Pulmonary artery endothelial cell (primary cell): ENCODE measurements at places on chromosomes 1 and 21.
A peak's percentile ranks its signal among the peaks of the same experiment; 100 is the strongest.

GRCh38 chr1:6512908-6513280 is 21.4 kb upstream of the PLEKHG5 start:
- no peak for DNase-seq

DNA sequence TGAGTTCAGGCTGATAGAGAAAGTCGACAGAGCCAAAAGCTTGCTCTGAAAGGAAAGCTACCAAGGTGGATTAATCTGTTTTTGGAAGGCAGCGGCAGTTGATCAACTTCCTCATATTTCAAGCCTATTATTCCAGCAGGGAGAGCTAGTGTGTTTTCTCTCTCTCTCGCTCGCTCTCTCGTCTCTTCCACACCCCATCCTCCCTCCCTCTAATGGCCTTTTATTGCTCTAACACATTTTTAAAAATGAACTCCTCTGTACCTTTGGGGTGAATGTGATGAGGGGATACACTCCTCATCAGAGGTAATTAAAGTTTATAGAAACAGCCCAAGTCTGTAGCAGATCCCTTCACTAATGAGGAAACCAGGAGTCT is 126.4 kb downstream of the CLIC6 start:
- no peak for DNase-seq

- no peak for DNase-seq
Measured at GRCh38 chr21:16378525-16378924, 648.7 kb downstream of the USP25 start.

- DNase-seq: no peak
Measured at GRCh38 chr21:22438428-22439086, 1440.3 kb downstream of the NCAM2 start.

GRCh38 chr1:16087733-16088132 is 14.3 kb upstream of the FAM131C start:
- DNase-seq: no peak

GRCh38 chr1:153880962-153881361 is 41.8 kb downstream of the GATAD2B start:
- peak; percentile 97 for DNase-seq

DNA sequence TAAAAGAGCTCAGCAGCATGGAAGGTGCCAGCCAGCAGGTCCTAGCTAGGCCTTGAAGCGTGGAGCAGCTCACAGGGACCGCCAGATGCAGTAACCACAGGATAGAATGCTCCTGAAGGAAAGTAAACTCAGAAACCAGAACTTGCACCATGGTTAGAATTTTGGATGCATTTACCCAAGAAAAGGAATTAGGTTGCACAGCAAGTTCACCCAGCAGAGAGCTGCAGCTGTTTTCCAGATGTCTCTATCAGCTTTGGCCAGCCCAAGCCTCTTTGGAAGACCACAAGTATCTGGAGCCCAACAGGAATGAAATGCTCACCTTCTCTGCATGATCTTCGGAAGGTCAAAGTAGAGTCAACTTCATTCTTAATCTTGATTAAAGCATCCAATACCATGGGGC is 21.0 kb upstream of the ATP13A2 start:
- no peak for DNase-seq

DNA sequence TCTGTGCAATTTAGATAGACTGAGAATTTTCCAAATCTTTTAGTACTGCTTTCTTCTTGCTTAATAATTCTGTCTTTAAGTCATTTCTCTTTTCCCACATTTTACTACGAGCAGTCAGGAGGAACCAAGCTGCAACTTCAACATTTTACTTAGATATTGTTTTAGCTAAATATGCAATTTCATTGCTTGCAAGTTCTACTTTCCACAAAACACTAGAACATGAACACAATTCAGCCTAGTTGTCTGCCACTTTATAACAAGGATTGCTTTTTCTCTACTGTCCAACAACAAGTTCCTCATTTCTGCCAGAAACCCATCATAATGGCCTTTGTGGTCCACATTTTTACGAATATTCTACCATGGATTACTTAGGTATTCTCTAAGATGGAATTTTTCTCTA is 36.6 kb downstream of the SORT1 start:
- no peak for DNase-seq

GRCh38 chr1:185338719-185339622 is 21.9 kb upstream of the IVNS1ABP start:
- no peak for DNase-seq

- DNase-seq: no peak
Measured at GRCh38 chr1:58979677-58980076, 195.8 kb upstream of the JUN start.

DNA sequence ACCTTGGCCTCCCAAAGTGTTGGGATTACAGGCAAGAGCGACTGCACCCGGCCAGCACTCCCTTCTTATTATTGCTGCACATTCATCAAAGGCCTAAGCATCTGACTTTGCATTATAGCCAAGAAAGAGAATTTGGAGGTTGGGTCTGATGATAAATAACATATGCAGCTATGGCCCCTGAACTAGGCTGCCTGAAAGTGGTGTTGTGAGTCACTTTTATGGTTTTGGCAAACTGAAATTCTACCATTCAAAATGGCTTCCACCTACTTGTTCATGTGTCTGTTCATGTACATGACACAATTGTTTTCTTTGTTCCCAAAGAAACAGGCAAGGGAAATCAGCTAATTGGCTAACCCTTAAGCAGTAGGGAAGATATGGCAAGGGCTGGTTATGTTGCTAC is 25.0 kb upstream of the UAP1 start:
- no peak for DNase-seq

GRCh38 chr1:66446261-66447001 is 87.5 kb upstream of the SGIP1 start:
- DNase-seq: no peak

GRCh38 chr1:89429062-89429461 is 65.2 kb downstream of the GBP6 start:
- no peak for DNase-seq

GRCh38 chr21:29857150-29857549 is 82.6 kb downstream of the GRIK1 start:
- no peak for DNase-seq

GRCh38 chr1:55542901-55543504 is 327.8 kb upstream of the USP24 start:
- no peak for DNase-seq

DNA sequence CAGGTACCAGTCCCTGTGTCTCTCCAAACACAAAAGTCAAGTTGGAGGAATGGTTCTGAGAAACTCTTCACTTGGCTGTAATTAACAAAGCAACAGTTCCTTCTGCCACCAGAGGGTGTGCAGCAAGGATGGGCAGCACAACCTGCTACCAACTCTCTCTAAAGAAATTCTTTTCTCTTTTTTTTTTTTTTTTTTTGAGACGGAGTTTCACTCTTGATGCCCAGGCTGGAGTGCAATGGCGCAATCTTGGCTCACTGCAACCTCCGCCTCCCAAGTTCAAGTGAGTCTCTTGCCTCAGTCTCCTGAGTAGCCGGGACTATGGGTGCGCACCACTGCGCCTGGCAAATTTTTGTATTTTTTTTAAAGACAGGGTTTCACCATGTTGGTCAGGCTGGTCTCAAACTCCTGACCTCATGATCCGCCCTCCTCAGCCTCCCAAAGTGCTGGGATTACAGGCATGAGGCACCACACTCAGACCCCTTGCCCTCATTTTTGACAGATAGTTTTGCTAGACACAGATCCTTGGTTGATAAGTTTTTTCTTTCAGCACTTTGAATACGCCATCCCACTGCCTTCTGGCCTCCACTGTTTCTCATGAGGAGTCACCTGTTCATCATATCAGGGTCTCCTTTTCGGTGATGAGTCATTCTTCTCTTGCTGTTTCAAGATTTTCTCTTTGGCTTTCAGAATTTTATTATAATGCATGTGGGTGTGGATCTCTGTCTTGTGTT is 12.1 kb upstream of the DEGS1 start:
- no peak for DNase-seq

- no peak for DNase-seq
Measured at GRCh38 chr1:3026124-3026523, 4.9 kb downstream of the ACTRT2 start.

DNA sequence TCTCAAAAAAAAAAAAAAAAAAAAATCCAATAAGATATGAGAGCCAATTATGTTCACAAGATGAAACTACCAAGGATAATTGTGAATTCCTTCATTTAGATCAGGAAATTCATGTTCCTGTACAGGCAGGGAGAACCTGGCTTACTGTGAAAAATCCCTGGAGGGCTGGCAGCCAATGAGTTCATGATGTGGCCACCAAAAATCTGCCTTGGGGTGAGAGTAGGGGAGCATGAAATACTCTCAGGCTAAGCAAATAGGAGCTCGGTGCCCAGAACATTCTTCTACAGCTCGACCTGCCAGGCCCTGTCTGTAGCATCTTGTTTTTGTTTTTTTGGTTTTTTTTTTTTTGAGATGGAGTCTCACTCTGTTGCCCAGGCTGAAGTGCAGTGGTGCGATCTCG is 50.1 kb downstream of the PIK3CD start:
- no peak for DNase-seq

DNA sequence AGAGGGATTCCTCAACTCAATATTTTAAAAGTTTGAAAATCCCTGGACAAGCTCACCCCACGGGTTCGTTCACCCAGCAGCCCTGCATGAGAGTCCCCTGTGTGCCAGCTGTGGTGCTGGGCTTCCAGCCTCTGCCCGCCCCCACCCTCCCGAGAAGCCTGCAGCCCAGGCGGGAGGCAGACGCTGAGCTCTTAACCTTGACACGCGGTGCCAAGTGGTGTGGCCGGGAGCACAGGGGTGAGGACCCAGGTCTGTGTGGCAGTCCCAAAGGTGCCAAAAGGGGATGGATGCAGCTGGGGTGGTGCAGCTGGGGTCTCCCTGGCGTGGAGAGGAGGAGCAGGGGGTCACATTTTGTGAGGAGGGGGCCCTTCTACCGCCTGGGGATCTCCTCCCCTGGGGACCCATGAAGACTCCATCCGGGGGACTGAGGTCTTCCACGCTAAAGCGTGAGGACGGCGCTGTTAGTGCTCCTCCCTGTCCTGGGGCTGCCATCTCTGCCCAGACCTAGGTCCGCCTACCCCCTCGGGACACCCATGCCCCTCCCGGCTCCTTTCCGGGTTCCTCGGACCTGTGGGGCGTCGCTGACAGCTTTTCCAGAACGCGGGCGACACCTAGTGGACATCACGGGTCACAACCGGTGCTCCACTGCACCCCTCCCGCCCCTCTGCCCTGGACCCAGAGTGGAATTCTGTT is 12.9 kb downstream of the PLA2G2F start:
- no peak for DNase-seq

- no peak for DNase-seq
Measured at GRCh38 chr1:68128157-68128556, 77.7 kb upstream of the DIRAS3 start.

- DNase-seq: no peak
Measured at GRCh38 chr1:164577291-164577690, 18.3 kb downstream of the PBX1 start.

DNA sequence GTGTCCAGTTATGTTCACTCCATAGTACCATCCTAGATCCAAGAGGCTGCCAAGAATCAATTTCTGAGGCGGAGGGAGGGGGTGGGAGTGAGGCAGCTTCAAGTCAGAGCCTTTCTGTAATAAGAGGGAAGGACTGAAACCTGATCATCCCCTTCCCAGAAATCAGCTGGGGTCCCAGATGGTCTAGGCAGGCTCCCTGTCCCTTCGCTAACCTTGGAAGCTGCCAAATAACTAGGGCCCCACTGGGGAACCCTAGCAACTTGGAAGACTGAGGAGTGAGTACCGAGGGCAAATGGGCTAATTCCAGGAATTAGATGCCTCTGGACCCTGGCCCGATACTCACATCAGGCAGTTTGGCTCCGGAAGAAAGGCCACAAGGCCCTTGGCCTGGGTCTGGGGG is 113.3 kb downstream of the NAV1 start:
- no peak for DNase-seq

DNA sequence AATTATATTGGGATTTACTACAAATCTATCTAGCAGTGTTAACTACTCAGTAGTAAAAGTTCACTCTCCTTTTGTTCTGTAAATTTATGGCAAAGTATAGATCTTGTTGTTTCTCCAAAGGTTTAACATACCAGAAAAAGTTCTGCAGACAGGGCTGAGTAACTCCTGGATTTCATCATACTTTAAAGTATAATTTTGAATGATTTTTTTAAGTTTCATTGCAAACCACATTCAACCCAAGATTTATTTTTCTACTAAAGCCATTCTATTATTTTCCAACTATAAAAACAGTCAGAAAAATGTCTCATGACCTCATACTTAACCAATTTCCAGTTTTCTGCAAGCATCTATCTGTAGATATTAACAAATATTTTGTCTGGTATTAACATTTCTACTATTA is 585.8 kb upstream of the ZRANB2 start:
- DNase-seq: no peak
